Stimulated activated CD4-positive, alpha-beta T cell treated with anti-CD3 and anti-CD28 coated beads, Interleukin-2, amount 100 ng/mL, for 48 hours (primary cell): ENCODE measurements at places on chromosomes 2 and 18.

- no peak for DNase-seq
Observed at GRCh38 chr2:65137197-65137775, 7.4 kb upstream of the RAB1A start.

- DNase-seq = no peak
Observed at GRCh38 chr2:54940723-54941122, 109.5 kb downstream of the RTN4 start.

- DNase-seq = no peak
Observed at GRCh38 chr2:43086451-43087221, 139.8 kb downstream of the ZFP36L2 start.

GRCh38 chr2:98084869-98085238, 2.1 kb upstream of the VWA3B start:
- no peak for DNase-seq

DNA sequence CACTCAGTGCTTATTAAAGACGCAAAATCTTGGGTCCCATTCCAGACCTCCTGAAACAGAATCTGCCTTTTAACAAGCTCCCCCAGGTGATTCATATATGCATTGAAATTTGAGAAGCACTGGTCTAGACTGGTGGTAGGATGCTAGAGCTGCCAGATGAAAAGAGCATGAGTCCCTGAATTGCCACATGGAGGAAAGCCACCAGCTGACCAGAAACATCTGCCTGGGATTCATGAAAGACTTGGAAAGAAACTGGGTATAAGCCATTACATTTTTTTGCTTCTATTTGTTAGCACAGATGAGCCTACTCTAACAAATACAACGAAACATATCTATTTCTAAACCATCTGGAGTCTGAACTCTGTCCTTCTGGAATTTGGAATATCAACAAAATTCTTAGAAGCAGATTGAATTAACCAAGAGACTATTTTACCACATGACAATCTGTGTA, 228.9 kb downstream of the RBM43 start:
- DNase-seq = no peak

DNA sequence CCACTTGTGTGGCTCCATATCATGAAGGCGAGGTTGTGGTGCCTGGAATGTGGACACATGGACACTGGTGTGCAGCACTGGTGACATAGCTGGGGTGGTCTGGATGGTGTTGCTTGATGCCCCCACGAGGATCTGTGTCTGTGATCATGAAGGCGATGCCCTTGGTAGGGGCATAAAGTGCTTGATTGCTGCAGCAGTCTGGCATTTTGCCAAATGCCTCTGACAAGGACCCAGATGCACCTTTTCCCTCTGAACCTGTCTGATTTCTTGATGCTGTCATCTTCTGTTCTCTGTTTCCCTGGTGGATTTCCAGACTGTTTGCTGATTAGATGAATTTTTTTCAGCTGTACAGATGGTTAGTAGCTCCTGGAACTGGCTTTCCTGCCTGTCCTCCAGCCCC, 752.0 kb upstream of the HS6ST1 start:
- DNase-seq = no peak

- DNase-seq = no peak
Observed at GRCh38 chr18:9531791-9532410, 56.6 kb downstream of the RALBP1 start.

DNA sequence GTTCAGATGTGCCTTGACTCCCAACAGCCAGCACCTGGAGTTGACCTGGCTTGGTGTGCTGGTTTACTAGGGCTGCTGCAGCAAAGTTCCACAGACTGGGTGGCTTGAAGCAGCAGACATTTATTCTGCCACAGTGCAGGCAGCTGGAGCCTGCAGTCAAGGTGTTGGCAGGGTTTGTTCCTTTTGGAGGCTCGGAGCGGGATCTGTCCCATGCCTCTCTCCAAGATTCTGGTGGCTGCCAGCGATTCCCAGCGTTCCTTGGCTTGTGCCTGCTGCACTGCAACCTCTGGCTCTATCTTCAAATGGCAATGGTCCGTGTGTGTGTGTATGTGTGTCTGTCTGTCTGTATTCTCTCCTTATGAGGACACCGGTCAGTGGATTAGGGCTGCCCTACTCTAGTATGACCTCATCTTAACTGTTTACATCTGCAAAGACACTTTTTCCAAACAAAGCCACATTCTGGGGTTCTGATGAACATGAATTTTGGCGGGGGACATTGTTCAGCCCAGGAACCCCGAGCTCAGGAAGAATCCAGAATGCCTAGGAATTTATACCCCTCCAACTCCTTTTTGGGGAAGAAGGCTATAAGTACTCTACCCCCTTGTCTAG, 44.7 kb upstream of the TMEM131 start:
- no peak for DNase-seq

GRCh38 chr2:219086196-219086595, 25.5 kb upstream of the IHH start:
- no peak for DNase-seq

DNA sequence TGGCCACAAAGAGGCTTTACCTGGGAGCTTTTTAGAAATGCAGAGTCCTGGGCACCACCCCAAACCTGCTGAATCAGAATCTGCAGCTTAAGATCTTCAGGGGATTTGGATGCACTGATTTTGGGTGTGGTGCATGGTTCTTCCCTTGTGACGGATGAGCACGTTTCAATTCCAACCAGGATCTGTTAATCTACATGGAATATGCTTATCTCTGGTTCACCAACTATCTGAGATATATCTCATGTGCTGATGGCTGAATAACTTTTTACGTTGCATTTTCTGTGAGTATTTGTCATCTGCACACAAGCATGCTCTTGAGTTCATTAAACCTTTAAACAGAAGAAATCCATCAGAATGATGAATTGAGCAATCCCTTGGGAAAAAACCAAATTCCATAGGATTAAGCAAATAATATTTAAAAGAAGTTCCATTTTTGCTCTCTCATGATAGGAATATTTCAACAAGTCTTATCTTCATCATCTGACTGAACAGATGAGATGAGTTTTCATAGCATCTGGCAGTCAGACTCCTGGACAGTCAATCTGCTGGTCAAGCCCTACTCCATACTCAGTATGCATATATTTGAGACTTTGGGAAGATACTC, 120.6 kb downstream of the PLB1 start:
- DNase-seq = no peak

DNA sequence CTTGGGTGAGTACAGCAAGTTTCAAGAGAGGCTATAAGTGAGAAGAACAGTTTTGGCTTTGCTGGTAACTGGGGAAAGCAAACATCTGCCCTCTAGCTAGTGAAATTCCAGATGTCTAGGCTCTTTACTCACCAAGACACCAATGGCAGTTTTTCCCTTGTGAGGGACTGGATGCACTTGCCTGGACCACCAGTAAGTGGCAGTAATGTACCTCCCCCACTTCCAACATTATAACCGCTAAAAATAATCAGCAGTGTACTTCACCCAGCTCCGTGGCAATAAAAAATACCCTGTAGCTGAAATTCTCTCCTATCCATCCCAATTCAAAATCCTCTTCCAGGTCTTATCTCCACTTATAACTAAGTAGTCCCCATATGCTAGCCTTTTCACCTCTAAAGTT, 383.9 kb downstream of the ARHGAP15 start:
- no peak for DNase-seq

DNA sequence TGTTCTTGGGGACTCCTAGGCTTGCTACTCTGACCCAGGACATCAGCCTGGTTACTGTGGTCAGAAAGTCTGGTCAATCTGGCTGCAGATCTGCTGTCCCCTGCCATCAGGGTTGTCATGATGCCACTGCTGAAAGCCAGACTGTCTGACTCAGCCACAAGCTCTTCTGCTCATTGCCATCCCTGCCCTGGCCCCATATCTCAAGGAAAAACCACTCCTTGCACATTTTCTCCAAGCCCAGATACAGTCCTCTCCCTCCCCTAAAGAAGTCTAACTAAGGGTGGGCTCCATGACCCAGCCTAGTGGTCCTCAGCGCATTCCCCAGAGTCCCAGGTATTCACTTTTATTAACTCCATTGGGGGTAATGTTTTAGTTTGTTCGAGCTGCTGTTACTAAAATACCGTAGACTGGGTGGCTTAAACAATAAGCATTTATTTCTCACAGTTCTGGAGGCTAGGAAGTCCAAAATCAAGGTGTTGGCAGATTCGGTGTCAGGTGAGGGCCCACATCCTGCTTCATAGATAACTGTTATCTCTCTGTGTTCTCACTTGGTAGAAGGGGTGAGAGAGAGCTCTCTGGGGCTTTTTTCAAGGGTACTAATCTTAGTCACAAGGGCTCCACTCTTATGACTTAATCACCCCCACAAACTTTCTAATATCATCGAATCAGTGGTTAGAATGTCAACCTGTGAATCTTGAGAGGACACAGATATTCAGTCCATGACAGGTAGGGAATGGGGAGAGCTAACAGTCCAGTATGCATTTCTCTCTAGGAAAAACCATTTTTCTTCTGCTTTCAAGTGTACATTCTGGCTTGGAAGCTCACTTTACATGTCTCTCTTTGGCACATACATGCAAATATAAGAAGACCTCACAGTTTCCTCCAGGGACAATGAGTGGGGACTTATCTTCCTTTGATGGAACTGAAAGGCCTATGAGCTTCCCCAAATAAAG, 94.8 kb upstream of the CXCR4 start:
- DNase-seq = no peak

- no peak for DNase-seq
Observed at GRCh38 chr2:43175876-43176275, 50.5 kb downstream of the ZFP36L2 start.

GRCh38 chr2:5123582-5124196, 568.5 kb upstream of the SOX11 start:
- no peak for DNase-seq
